Stimulated activated CD8-positive, alpha-beta memory T cell treated with anti-CD3 and anti-CD28 coated beads, Interleukin-7, amount 100 ng/mL, for 24 hours (primary cell): ENCODE measurements at places on chromosomes 5 and 9.

GRCh38 chr5:88833371-88834130, 49.4 kb downstream of the MEF2C start:
- DNase-seq: no peak

- peak; percentile 53 for DNase-seq
Observed at GRCh38 chr5:119267958-119268386, 87.8 kb upstream of the TNFAIP8 start.

DNA sequence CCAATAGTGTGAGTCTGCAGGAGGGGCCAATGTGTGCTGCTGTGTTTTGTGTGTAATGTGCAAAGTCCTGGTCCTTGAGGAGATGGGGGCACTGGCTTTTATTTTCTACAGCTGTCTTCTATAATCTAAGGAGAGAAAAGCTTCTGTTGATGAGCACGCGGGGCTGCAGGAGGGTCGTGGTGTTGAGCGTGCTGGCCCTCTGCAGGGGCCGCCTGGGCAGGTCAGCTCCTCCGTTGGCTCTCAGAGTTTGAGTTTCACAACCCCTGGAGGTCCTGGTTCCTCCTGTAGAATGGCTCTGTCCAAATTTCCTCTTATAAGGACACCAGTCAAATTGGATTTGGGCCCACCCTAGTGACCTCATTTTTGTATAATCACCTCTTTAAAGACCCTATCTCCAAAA, 12.6 kb downstream of the OR2V1 start:
- no peak for DNase-seq

DNA sequence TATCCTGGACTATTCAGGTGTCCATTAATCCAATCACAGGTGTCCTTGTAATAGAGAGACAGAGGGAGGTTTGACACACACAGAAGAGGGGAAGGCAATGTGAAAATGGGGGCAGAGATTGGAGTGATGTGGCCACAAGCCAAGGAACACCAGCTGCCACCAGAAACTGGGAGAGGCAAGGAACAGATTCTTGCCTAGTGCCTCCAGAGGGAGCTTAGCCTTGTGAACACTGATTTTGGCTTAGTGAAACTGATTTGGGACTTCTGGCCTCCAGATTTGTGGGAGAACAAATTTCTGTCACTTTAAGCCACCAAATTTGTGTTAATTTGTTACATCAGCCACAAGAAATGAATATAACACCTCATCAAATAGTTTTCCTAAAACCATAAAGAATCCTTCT, 416.2 kb downstream of the ENC1 start:
- no peak for DNase-seq

DNA sequence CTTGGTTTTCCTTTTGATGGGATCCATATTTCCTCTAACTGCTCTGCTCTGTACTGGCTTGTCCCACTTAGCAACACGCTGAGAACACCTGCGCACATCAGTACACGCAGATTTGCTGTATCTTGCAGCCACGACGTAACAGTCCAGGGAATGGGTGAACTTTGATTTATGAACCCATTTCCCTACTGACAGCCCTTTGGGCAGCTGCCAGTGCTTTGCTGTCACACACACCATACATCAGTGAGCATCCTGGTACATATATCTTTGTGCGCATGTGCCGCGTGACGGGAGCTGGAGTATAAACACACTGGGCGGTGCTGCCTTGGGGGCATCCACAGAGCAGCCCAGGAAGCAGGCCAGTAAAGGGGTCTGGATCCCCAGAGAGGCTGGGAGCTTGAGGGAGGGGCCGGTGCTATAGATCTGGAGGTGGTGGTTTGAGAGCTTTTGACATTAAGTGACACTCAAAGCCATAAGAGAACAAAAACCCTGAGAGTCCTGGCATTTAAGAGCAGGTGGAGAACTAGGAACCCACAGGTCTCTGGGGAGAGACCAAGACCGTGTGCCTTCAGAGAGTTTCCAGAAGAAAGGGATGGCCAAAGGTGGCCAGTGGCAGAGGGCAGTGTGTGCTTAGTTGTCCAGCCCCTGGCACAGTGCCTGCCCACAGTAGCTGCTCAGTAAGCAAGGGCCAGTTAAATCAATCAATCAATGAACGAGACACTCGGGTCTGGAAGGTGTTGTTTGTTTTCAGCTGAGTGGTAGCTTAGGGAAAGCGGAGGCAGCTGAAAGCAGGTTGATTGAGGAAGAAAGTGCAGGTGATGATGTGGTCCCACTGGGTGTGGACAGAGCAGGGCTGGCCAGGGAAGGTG, 53.7 kb downstream of the LMX1B start:
- no peak for DNase-seq

- no peak for DNase-seq
Observed at GRCh38 chr5:570886-571285, 41.3 kb upstream of the CEP72 start.
